Umbilical cord (tissue), 2 donors: ENCODE measurements at places on chromosomes 1 and 21.

DNA sequence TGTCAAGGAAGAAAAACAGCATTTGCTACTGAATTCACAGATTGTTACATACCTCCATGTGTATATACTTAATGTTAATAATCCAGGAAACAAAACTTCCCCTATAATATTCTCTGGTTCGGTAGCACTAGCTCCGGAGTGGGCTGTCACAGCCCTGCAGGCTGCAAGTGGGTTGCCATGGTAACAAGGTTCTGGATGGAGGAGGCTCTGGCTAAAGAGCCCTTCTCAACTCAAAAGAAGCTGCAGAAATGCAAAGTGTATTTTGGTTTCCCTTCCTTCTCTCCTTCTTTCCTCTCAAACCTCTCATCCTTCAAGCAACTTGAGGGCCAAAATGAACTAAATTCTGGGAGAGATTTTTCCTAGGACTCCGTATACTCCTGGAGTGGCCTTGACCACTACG is 45.2 kb downstream of the ASTN1 start:
- DNase-seq: no peak

- DNase-seq: no peak
Measured at GRCh38 chr1:63326106-63326472, 3.7 kb downstream of the FOXD3 start.

GRCh38 chr1:54577612-54578011 is 29.6 kb downstream of the ACOT11 start:
- DNase-seq: peak; percentile 42

DNA sequence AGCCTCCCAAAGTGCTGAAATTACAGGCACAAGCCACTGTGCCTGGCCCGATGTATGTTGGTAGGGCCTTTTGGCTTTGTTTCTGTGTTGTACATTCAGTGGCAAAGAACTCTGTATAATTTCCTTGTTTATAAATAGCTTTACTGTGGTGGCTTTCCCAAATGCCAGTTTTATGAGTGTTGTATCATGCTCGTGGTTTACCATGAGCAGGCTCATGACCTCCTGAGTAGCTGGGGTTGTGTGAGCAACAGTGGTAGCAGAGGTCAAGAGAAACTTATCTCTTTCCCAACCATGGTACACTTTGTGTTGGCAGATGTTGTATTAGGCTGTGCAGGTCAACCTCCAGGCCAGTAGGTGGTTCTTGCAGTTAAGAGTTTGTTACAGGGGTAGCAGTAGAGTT is 420.4 kb upstream of the BEND5 start:
- no peak for DNase-seq

- no peak for DNase-seq
Measured at GRCh38 chr1:8201331-8201861, 116.5 kb upstream of the SLC45A1 start.

DNA sequence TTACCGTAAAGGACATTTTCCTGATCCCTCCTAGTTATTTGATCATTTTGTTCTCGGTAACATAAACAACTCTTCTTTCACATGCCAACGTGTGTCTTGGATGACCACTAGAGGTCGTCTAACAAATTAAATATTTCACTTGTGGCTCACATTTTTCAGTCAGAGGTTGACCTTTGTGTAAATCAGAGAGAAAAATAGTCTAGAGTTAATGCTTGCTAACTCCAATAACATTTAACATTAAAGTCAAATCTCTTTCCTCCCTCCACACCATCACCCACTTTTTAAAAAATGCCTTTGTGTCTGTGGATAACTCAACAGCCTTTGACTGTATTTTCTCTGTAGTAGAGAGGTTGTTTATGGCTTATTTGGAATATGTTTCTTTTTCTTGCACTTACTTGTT is 220.5 kb upstream of the B3GALT2 start:
- peak; percentile 60 for DNase-seq

GRCh38 chr1:43526002-43526401 is 4.7 kb upstream of the PTPRF start:
- DNase-seq: no peak

DNA sequence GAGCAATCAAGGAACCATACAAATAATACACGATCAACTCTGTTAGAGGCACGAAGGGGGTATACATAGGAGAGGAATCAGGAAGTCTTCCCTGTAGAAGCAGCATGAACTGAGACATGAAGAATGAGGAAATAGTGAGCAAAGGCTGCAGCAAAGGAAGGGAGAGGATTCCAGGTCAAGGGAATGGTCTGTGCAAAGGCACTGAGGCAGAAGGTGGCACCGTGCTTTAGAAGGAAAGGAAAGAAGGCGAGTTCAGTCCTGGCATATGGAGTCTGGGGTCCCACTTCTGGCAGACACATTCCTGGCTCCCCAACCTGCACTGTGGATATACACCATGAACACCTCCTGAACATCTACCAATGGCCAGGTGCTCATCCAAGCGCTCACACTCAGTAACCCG is 56.1 kb downstream of the GLIS1 start:
- DNase-seq: peak; percentile 6

- peak; percentile 83 for DNase-seq
Measured at GRCh38 chr1:51519048-51519864, at the start of gene EPS15. Gene EPS15, minus strand, starts transcription at chr1:51519266. Its CDS starts 35 bp downstream, at chr1:51519231.
